Heart right ventricle (tissue), 16 donors: ENCODE measurements at places on chromosomes 5 and 9. TPM values are rescaled to one million over a fixed set of nuclear protein-coding genes. Genes with fewer than 3 reads are reported as not detected.

GRCh38 chr5:39928709-39929108, 503.9 kb upstream of the DAB2 start:
- no peak for DNase-seq

DNA sequence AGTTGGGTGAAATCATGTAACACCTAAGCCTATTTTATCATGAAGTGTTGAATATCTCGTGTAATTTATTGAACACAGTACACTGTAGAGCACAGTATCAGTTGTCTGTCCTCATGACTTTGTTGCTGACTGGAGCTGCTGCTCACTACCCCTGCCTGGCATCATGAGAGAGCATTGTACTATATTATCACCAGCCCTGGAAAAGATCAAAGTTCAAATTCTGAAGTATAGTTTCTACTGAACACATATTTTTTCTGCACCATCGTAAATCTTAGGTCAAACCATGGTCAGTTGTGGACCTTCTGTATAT, 169.3 kb upstream of the RAI14 start:
- DNase-seq, result no peak

GRCh38 chr5:151786468-151786867, 14.7 kb downstream of the G3BP1 start:
- no peak for DNase-seq

DNA sequence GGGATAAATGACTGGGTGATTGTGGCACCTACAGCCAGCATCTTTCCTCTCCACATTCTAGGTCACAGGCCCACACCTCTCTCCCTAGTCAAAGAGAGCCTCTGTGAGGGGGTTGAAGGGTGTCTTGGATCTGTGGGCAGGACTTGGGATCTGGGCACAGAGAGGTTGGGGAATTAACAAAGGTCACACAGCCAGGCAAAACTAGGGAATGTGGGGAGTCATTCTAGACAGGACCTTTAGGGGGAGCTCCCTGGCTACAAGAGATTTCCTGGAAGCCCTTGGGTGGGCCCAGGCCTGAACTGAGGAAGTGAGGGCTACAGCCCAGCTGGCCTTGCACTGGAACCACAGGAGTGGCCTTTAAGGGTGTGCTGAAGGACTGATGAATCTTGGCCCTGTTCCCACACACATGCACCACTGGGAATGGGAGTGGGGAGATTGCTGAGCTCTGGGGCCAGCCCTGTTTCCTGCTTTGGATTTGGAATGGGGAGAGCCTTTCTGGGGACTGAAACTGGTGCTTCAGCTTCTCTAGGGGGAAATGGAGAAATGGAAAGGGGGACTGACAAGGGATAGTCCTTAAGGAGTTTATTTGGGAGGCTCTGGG, 12.4 kb upstream of the CXXC5 start:
- DNase-seq, result peak; percentile 83

DNA sequence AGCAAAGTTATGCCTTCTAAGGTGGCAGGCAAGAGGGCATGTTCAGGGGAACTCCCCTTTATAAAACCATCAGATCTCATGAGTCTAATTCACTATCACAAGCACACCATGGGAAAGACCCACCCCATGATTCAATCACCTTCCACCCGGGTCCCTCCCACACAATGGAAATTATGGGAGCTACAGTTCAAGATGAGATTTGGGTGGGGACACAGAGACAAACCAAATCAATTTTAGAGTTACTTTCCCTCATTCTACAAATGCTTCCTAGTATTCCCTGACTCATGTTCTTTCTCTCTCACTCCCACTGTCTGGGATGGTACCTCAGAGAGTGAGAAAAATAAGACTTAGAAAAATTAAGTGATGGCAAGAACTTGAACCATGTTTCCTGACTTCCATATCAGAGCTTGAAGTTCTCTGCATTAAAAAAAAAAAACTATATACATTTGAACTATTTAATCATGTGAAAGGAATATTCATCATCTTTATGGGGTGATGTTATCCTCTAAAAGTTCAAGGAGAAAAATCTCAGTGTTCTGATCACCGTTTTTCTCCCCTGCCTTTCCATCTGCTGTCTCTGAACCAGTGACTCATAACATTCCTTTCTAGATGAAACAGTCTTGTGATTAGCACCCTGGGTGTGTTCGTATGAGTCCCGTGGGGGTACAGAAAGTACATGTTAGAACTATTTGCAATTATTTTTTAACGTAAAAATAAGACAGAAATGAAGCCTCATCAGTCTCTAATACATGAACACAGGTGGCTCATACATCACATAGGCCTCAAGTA, 282.9 kb downstream of the SLF1 start:
- DNase-seq, result no peak

GRCh38 chr5:1545126-1545804, 21.5 kb upstream of the LPCAT1 start:
- DNase-seq, result no peak

The AQP7 gene
- total RNA-seq, result 205 TPM

The FAXDC2 gene
- 13.9 TPM for total RNA-seq

The SVEP1 gene
- 8.7 TPM for total RNA-seq

The PDE6A gene
- not detected for total RNA-seq

- no peak for DNase-seq
These were observed 122.1 kb upstream of the DAPK1 start for GRCh38 chr9:87375397-87376073.

The CARD9 gene
- 1.2 TPM for total RNA-seq

- no peak for DNase-seq
These were observed 309.5 kb downstream of the PDE4D start for GRCh38 chr5:59583810-59584562.

DNA sequence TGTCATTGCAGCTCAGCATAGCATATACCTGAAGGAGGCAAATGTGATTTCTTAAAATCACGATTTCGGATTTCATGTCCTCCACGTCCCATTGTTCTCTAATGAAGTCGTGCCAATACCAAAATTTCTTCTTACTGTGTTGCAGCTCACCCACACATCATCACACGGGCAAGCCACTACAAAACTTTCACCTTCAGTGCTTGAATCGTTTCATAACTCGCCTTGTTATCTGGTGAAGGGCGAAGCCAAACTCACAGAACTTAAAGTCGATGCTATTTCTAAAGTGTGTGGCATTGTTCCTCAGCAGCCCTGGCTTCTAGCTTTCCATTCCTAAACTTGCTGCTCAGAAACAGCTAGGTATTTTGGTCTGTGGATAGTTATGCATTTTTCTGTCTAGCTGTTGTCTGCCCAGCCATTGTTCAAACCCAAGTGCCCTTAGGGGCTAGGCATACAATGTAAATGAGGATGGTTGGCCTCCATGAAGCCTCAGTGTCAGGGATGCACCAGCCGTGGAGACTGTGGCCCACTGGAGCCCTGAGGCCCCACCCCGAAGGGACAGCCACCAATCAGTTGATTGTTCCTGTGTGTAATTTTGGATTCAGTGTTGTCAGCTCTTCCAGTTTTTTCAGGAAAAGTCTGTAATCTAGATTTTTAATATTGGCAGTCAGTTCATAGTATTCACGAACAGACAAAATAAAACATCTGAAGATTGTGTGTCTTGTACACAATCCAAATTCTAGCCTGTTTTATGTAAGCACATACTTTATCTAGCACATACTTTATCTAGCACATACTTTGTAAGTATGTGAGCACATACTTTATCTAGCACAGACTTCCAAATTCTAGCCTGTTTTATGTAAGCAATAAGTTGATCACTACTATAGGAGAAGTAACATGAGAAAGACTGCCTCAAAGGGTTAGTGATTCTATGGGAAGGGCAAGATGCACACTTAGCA, 112.8 kb downstream of the DAPK1 start:
- no peak for DNase-seq
